MCF 10A (cell line): ENCODE measurements at places on chromosomes 11 and 22. TPM values are rescaled to one million over a fixed set of nuclear protein-coding genes. Genes with fewer than 3 reads are reported as not detected.

GRCh38 chr22:45881524-45881875 is 95.5 kb downstream of the WNT7B start:
- no peaks in the 10 kb centered on the region for H3K4me1 ChIP-seq
- H3K27me3 ChIP-seq = no peaks in the 10 kb centered on the region
- H3K4me3 ChIP-seq = no peak overlapping the region
- peaks cover 9% of the 10 kb centered on the region for H3K36me3 ChIP-seq

GRCh38 chr11:528815-529727 is 6.3 kb downstream of the HRAS start:
- no peak for DNase-seq
- no peaks in the 10 kb centered on the region for H3K27me3 ChIP-seq
- H3K36me3 ChIP-seq = peaks cover 37% of the 10 kb centered on the region
- no peak overlapping the region for H3K4me3 ChIP-seq
- no peak overlapping the region for H3K27ac ChIP-seq

Gene SYCE3
- 0.82 and 1.2 TPM in 2 replicates for total RNA-seq

GRCh38 chr11:17799147-17799546 is 64.6 kb downstream of the KCNC1 start:
- DNase-seq = no peak
- H3K4me3 ChIP-seq = no peak overlapping the region
- H3K27ac ChIP-seq = no peak overlapping the region

DNA sequence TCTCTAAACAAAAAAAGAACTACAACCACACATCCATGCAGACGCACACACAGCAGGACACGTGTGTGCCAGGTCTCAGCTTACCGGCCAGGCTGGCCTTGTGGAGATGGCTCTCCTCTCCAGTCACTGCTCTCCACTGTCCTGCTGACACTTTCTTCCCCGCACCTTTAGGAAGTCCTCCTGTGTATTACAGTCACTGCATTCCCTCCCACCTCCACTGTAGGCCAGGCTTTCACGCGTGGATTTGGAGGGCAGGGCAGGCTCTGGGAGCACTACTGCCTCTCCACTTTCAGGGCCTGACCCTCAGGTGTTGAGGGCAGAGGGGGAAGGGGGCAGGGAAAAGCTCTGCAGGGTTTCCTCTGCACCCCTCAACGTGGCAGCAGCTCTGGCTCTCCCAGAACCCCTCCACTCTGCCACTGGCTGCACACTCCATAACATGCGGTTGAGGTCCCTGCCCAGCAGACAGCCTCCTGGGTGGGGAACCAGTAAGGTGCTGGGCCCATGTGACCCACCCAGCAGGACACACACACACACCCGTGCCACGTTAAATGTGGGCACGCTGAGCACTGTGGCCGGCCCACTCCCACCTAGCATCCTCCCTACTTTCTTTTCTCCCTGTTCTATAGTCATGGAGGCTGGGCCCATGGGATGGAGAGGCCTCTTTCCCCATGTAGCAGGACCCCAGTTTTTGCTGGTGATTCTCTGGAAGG is 107.0 kb upstream of the PITPNB start:
- H3K27ac ChIP-seq = no peak overlapping the region
- H3K27me3 ChIP-seq = peaks cover 13% of the 10 kb centered on the region
- H3K4me1 ChIP-seq = no peaks in the 10 kb centered on the region
- no peak for DNase-seq

Gene SYT12
- 0.44 and 0.59 TPM in 2 replicates for total RNA-seq

Gene OR51B5
- total RNA-seq = not detected in 2 replicates

DNA sequence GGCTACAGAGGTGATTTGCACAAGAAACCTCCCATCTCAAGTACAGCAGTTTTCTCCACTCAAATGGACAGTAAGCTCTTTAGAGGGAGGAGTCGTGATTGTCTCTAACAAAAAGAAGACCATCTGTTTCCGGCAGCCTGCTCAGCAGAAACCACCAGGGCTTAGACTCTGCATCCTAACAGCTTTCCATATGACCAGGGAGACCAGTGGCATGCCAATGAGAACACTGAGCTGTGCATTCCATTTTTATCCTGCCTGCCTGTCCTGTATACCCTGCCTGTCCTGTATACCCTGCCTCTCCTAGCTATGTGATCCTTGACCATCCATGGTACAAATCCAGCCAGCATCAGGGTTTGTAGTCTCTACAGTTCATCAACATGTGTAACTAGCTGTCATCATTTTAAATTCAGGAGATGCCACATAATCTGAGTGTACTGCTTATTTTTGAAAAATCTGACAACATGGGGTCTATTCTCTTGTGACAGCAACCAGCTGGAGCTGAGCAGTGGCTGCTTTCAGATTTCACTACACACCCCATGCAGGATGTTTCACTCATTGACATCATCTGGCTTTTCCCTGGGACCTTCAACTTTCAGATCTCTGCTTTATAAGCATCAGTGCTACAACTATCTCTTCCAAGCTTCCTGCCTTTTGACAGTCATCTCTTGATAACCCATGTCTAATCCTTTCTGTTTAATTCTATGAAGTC is 50.5 kb upstream of the POU2AF2 start:
- H3K27ac ChIP-seq = no peak overlapping the region
- H3K4me1 ChIP-seq = no peaks in the 10 kb centered on the region
- no peak for DNase-seq
- no peaks in the 10 kb centered on the region for H3K36me3 ChIP-seq
- peaks cover 12% of the 10 kb centered on the region for H3K27me3 ChIP-seq

- no peak overlapping the region for H3K27ac ChIP-seq
- no peaks in the 10 kb centered on the region for H3K36me3 ChIP-seq
- DNase-seq = no peak
- H3K27me3 ChIP-seq = no peaks in the 10 kb centered on the region
Observed at GRCh38 chr11:120391854-120392253, 55.6 kb downstream of the ARHGEF12 start.

Gene ACR
- total RNA-seq = not detected in 2 replicates

DNA sequence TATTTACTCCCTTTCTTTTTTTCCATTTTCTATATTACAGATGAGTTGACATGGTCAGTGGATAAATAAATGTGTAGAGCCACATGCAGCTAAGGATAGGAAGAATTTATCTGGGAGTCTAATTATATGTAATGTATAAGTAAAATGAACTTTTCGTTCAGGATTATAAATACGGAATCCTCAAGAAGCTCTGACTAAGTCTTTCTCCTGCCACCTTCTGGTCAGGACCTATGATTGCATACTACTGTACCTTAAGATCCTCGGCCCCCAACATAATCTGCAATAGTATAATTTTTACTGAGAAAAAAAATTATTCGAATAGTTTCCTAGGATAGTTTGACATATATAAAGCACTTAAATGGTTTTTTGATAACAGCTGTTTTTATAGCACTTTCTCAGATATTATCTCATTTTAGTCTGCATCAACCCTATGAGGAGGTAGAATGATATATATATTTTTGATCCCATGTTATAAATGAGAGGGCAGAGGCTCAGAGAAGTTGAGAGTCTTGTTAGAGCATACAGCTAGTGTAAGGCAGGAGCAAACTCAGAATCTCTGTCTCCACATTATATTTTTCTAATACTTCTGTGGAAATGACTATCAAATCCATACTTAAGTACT is 36.1 kb downstream of the CCDC90B start:
- H3K36me3 ChIP-seq = no peaks in the 10 kb centered on the region
- no peaks in the 10 kb centered on the region for H3K27me3 ChIP-seq
- no peaks in the 10 kb centered on the region for H3K4me1 ChIP-seq
- H3K27ac ChIP-seq = no peak overlapping the region

Gene GLYAT
- total RNA-seq = not detected in 2 replicates

Gene POU2AF2
- total RNA-seq = not detected in 2 replicates

DNA sequence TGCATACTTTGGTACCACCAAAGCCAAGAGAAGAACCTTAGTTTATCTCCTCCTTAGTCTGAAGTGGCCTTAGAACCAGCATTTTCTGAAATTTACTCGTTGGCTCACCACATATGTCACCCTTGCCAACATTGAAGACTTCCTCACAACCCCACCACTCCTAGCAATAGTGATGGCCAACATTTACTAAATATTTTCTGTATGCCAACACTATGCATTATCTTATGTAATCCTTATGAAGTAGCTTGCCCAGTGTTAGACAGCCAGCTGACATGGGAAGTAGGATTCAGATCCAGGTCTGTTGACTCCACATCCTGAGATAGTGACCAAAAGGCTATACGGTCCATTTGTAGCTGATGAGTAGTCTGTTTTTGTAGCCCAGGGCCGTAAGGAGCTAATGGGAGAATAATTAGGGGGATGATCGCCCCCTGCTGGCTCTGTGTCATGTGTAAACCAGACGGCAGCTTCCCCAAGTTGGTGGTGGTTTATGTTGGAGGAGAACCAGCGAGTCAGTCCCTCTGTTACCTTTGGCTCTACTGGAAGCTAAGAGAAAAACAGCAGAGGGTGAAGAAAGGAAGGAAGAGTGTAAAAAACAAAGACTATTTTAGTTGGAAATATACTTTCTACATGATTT is 120.5 kb upstream of the RASSF10 start:
- peaks cover 17% of the 10 kb centered on the region for H3K4me1 ChIP-seq
- H3K27ac ChIP-seq = peak overlapping the region; percentile 84
- H3K4me3 ChIP-seq = no peak overlapping the region
- peak; percentile 85 for DNase-seq

Gene SLC22A12
- not detected in 2 replicates for total RNA-seq

Gene PPP6R2
- total RNA-seq = 28.4 and 30.1 TPM in 2 replicates

- H3K36me3 ChIP-seq = no peaks in the 10 kb centered on the region
- H3K27me3 ChIP-seq = no peaks in the 10 kb centered on the region
Observed at GRCh38 chr11:67105964-67106363, 13.1 kb upstream of the KDM2A start.

Gene TSGA10IP
- not detected in 2 replicates for total RNA-seq

DNA sequence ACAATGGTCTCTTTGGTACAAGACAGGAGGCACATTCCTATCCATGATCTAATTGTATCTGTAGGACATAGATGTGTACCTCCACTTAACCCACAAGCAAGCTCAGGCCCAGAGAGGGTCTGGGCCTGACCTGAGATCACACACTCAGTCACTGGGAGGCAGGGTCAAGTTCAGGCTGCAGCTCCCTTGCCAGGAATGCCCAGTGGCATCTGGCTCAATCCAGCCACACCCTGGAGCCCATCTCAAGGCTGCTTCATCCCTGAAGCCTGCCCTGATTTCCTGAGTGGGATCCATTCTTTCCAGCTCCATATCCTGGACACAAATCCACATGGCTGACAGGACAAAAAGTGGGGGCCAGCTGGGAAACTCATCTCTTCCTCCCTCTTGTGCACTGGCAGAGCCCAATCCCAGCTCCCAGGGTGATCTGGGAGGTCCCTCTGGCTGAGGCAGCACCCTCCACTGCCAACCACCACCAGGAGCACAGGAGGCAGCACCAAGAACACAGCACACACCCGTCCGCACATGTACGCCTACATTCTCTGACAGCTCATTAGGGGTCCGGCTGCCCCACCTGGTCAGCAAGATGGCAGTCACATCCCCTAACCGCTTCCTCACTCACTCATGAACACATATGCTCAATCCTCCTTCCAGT is 39.2 kb upstream of the KLHL35 start:
- no peak overlapping the region for H3K27ac ChIP-seq
- no peak overlapping the region for H3K4me3 ChIP-seq
- no peaks in the 10 kb centered on the region for H3K36me3 ChIP-seq
- no peaks in the 10 kb centered on the region for H3K27me3 ChIP-seq

DNA sequence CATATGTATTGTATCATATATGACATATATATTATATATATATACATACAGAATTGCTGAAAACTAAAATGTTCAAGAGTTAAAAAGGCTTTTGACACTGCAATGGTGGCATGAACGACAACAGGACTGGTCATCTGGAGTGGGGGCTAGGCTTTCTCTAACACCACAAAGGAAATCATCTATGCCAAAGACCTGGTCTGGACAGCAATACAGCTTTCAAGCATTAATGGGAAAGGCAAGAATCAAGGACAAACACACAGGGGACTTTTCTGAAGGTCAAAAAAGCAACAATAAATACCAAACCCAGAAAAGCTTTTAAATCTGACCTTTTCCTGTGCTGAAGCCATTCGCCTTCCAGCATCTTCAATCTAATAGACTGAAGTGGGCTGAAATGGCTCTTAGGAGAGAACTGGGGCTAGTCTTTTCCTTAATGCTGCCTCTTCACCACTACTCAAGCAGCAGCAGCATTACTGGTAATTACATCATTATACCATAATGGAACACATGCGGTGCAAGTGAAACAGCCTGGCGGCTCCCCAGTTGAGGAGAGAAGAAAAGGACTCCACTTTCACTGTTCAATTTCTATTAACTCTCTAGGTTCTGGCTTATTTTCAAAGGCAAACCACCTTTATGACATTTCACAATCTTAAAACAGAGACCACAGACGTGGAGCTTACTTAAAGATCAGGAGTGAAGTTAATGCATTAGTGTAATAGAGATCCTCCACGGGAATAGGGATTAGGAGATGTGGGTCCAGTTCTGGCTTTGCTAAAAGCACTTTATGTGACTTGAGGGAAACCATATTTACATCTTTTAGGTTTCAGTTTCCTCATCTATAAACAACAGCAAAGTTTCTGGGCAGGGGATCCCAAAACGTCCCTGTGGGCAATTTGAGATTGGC is 63.0 kb downstream of the GAB2 start:
- peaks cover 14% of the 10 kb centered on the region for H3K4me1 ChIP-seq
- no peak for DNase-seq
- H3K27ac ChIP-seq = no peak overlapping the region
- H3K36me3 ChIP-seq = no peaks in the 10 kb centered on the region

Gene PATE2
- not detected in 2 replicates for total RNA-seq

DNA sequence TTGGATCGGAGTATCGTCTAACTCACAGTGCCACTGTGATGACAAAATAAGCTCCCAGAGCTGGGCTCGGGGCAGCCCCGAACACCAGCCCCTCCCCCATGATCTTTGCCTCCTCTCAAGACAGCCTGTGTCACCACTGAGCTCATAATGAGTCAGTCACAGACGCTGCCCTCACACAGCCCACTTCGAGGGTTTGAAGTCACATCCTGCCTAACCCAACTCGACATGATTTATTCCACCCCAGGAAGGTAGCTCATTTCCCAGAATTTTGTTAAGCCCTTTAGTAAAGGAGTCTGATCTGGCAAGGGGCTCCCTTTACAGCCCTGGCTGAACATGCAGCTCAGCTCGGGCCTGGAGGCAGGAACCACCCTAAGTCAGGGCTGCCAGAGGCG is 22.8 kb downstream of the MYH9 start:
- DNase-seq = peak; percentile 93
- H3K27me3 ChIP-seq = no peaks in the 10 kb centered on the region
- peak overlapping the region; percentile 87 for H3K27ac ChIP-seq
- peaks cover 54% of the 10 kb centered on the region for H3K4me1 ChIP-seq
- H3K4me3 ChIP-seq = peak overlapping the region; percentile 8

DNA sequence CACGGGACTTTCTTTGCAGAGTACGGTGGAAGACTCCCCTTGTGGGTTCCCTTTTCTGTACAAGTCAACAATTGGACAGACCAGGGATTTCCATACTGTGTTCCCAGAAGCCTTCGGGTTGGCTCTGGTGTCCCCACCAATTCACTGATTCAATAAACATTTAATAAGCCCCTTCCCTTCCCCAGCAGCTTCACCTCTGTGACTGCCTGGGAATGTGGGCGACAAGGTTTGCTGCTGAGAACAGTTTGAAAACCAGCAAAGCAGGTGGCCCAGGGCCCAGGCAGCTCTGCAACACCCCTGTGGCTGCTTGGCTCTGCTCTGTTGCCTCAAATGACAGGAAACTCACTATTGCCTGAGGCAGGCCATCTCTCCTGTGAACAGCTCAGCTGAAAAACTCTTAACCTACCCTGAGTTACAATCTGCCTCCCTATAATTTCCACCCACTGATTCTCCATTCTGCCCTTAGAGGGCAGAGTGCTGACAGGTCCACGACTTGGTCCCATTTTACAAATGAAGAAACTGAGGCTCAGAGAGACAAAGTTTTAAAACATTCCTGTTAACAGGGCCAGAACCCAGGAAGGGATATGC is 10.4 kb downstream of the ADORA2A start:
- no peak overlapping the region for H3K4me3 ChIP-seq
- H3K4me1 ChIP-seq = no peaks in the 10 kb centered on the region
- no peaks in the 10 kb centered on the region for H3K36me3 ChIP-seq
- peak; percentile 20 for DNase-seq
- no peaks in the 10 kb centered on the region for H3K27me3 ChIP-seq
